ENCODE measurements at places on chromosomes 3 and 15.

DNA sequence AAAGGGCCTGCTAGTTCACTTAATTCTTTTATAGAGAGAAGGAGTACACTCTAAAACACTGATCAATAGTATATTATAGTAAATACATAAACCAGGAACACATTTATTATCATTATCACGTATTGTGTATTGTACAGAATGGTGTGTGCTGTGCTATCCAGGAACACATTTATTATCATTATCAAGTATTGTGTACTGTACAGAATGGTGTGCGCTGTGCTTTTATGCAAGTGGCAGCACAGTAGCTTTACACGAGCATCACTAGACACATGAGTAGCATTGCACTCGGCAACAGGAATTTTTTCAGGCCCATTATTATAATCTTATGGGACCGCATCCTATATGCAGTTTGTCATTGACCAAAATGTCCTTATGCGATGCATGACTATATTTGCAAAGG lies 20.9 kb upstream of the MUC20 start:
- peaks cover 8% of the 10 kb centered on the region for H3K4me1 ChIP-seq
- DNase-seq = no peak
- H3K36me3 ChIP-seq = peaks cover 37% of the 10 kb centered on the region
- no peak overlapping the region for H3K27ac ChIP-seq
- H3K27me3 ChIP-seq = no peaks in the 10 kb centered on the region

- no peaks in the 10 kb centered on the region for H3K4me1 ChIP-seq
- DNase-seq = no peak
- no peaks in the 10 kb centered on the region for H3K36me3 ChIP-seq
- peaks cover 6% of the 10 kb centered on the region for H3K27me3 ChIP-seq
- no peak overlapping the region for H3K4me3 ChIP-seq
Measured at GRCh38 chr3:122938783-122939425, 88.7 kb downstream of the SEMA5B start.

DNA sequence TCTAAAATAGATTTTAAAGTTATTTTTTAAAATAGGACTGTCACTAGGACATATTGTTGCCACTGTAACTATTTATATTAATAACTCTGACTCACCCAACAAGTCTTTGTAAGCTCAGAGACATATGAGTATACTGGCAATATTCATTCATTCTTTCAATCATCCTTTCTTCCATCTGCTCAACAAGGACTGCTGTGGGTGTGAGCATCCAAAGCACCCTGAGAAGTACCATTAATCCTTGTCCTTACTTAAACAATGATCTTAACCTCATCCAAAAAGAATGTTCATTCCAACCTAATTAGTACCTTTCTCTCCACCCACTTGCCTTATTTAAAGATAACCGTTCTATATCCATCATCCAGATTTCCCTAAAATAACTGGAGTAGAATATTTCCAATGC lies 94.2 kb upstream of the PPP2R3A start:
- H3K36me3 ChIP-seq = no peaks in the 10 kb centered on the region
- H3K4me1 ChIP-seq = no peaks in the 10 kb centered on the region
- H3K27me3 ChIP-seq = no peaks in the 10 kb centered on the region
- H3K27ac ChIP-seq = no peak overlapping the region
- H3K4me3 ChIP-seq = no peak overlapping the region

- no peaks in the 10 kb centered on the region for H3K36me3 ChIP-seq
- H3K27me3 ChIP-seq = no peaks in the 10 kb centered on the region
- H3K4me3 ChIP-seq = no peak overlapping the region
- no peaks in the 10 kb centered on the region for H3K4me1 ChIP-seq
- no peak for DNase-seq
- no peak overlapping the region for H3K27ac ChIP-seq
Measured at GRCh38 chr3:103601666-103602065, 1166.9 kb downstream of the ZPLD1 start.

DNA sequence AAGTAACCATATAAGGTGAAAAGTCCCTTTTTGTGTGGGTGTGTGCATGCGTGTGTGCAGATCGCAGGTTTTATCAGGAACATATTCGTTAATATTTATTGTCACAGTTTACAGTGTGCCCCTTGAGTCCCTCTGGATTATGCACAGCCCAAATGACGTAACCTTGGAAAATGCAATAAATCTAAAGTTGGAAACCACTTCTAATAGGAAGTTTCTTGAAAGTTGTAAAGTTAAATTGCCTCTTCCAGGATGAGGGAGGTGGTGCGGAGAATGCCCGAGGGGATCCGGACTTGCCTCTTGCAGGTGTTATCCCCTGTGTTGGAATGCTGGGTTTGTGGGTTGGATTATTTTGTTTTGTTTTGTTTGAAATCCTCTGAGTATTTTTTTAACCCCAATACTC lies 143.3 kb downstream of the CMSS1 start:
- no peak overlapping the region for H3K4me3 ChIP-seq
- no peak overlapping the region for H3K27ac ChIP-seq
- H3K27me3 ChIP-seq = no peaks in the 10 kb centered on the region
- no peaks in the 10 kb centered on the region for H3K36me3 ChIP-seq
- no peak for DNase-seq

DNA sequence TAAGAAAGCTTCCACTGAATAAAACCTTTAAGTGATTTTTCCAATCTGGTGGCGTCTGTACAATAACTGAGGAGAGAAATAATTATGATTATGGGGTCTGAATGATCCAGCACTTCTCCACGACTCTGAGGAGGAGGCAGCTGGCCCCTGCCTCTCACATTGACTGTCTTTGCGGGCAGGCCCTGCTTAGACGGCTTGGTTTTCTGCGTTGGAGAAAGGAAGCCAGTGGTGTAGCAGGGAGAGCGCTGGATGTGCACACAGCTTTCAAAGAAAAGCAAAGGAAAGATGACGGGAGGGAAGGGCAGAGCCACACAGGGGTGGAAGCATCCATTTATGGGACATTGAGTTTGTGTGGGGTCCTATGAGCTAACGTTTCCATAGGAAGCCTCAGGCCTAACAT lies 62.5 kb downstream of the MGLL start:
- H3K4me3 ChIP-seq = no peak overlapping the region
- no peak for DNase-seq
- no peak overlapping the region for H3K27ac ChIP-seq
- H3K4me1 ChIP-seq = peaks cover 20% of the 10 kb centered on the region

- H3K4me3 ChIP-seq = no peak overlapping the region
- peaks cover 2% of the 10 kb centered on the region for H3K27me3 ChIP-seq
- H3K27ac ChIP-seq = no peak overlapping the region
Measured at GRCh38 chr15:88022716-88023115, 233.8 kb downstream of the NTRK3 start.

DNA sequence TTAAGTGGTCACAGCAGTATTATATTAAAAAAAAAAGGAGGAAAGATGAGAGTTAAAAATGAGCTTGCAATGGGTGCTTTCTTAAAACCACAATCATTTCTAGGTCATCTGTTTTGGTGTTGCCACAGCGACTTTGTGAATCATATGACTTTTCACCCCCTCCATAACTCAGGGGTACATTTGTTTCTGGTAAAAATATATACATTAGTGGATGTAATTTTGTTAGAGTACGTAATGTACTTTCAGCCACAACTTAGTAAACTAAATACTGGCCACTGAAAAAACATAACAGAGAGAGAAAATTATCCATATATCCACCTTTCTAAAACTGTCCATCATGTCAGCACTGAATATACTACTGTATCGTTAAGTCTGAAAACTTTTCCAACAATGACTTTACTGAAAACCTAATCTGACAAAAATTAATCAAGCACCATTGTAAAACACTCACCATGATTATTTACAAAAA lies 3.4 kb downstream of the ANKRD28 start:
- peak overlapping the region; percentile 71 for H3K4me3 ChIP-seq
- peaks cover 28% of the 10 kb centered on the region for H3K36me3 ChIP-seq
- H3K4me1 ChIP-seq = peaks cover 84% of the 10 kb centered on the region
- DNase-seq = no peak
- H3K27me3 ChIP-seq = no peaks in the 10 kb centered on the region

DNA sequence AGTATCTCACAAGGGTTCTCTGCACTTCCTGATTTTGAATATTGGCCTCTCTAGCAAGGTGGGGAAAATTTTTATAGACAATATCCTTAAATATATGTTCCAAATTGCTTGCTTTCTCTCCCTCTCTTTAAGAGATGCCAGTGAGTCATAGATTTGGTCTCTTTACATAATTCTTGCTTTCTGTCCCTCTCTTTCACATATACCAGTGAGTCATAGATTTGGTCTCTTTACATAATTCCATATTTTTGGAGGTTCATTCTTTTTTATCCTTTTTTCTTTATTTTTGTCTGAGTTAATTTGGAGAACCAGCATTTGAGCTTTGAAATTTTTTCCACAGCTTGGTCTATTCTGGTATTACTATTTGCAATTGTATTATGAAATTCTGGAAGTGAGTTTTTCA lies 77.7 kb upstream of the NUDT16 start:
- H3K4me1 ChIP-seq = no peaks in the 10 kb centered on the region
- no peak overlapping the region for H3K27ac ChIP-seq

GRCh38 chr3:126620738-126621137 lies 34.2 kb downstream of the TXNRD3 start:
- no peak overlapping the region for H3K4me3 ChIP-seq
- DNase-seq = no peak
- H3K27me3 ChIP-seq = peaks cover 3% of the 10 kb centered on the region
- no peaks in the 10 kb centered on the region for H3K36me3 ChIP-seq

All from activated T-helper 1 cell treated with anti-CD3 and anti-CD28 coated beads, Interleukin-12 subunit alpha, Interleukin-12 subunit beta, Interleukin-2, Interleukin-4 antibody, amounts not matched to agents 30 ng/mL and 10 ng/mL and 1 ng/mL, durations not matched to agents 14 hours and 24 hours and 36 hours (primary cell).